ENCODE measurements at places on chromosomes 5 and 9.

DNA sequence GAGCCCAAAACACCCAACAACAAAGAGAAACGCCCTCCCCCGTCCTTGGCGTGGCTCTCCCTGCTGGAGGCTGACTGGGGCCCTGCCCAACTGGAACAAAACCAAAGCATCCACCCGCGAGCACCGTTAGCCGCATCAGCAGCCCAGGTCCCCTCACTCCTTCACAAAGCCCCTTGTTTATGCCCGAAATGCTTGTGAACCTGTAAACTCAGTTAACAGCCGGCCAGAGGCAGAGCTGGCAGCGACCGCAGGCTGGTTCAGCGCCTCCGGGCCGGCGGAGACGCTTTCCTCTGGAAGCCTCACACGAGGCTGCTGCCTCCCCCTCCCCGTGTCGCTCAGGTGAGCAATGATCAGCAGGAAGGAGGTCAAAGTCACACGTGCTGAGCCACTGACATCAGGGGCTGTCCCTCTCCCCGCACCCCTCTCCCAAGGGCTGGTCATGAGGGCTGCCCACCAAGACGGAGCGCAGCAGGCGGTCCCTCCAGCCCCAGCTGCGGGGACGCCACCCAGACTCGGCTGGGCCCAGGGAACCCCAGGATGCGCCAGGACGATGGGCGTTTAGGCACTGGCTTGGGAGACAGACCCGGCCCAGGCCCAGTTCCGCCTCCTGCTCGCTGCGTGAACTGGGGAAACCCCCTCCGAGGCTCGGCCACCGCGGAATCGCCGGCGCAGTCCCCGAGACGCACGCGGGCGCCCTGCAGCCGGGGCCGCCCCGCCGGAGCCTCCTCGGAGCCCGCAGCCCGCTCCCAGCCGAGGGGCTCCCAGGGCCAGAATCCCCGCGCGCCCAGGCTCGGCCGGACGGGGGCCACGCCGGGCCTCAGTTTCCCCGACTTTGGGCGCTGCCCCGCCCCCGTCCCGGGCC is 563 bp downstream of the SNAPC4 start:
- DNase-seq = peak; percentile 55

- no peak for DNase-seq
Measured at GRCh38 chr5:151911011-151911410, 13.6 kb downstream of the GLRA1 start.

DNA sequence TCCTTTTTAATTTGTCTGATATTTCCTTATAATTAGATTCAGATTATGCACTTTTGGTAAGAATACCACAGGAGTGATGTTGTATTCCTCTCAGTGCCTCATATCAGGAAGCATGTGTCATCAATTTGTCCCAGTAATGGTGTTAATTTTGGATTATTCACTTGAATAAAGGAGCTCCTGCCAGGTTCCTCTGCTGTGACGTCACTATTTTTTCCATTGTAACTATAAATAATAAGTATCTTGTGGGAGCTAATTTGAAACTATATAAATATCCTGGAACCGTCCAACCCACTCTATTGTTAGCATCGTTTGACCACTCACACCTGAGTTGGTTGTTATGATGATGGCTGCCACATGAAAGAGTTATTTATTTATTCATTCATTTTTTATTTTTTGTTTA is 107.9 kb downstream of the INVS start:
- DNase-seq = no peak

DNA sequence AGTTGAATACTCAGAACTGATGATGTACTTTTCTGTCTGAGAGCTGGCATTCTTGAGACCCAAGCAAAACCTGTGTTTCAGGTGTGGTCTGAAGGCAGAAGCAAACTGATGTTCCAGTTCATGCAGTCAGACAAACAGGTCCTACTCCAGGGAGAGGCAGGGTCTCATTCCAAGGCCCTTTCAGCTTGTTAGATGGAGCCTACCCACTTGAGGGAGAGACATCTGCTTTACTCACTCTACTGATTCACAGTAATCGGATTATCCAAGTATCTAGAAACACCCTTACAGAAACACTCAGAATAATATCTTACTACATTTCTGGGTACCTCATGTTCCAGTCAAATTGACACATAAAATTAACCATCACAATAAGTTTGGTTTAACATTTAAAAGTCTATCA is 207.8 kb downstream of the KDM4C start:
- no peak for DNase-seq

DNA sequence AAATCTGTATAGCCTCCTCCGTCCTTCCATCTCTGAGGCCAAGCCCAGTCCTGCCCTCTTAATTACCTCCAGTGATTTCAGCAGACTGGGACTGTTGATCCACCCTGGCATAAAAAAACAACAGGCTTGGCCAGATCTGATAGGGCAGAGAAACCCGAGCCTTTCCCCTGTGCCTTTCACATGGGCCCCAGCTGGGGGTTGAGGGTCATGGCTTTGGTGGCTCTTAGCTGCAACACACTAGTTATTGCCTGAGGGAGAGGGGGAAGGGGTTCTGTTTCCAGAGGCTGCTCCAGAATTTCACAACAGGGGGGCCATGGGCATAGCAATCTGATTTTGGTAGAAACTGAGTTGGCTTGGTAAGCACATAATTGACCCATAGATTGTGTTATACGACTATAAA is 21.2 kb upstream of the PANK3 start:
- DNase-seq = no peak

GRCh38 chr5:142720641-142721271 is 34.9 kb upstream of the FGF1 start:
- no peak for DNase-seq

- DNase-seq = no peak
Measured at GRCh38 chr5:52682492-52682891, 105.2 kb upstream of the ITGA1 start.

DNA sequence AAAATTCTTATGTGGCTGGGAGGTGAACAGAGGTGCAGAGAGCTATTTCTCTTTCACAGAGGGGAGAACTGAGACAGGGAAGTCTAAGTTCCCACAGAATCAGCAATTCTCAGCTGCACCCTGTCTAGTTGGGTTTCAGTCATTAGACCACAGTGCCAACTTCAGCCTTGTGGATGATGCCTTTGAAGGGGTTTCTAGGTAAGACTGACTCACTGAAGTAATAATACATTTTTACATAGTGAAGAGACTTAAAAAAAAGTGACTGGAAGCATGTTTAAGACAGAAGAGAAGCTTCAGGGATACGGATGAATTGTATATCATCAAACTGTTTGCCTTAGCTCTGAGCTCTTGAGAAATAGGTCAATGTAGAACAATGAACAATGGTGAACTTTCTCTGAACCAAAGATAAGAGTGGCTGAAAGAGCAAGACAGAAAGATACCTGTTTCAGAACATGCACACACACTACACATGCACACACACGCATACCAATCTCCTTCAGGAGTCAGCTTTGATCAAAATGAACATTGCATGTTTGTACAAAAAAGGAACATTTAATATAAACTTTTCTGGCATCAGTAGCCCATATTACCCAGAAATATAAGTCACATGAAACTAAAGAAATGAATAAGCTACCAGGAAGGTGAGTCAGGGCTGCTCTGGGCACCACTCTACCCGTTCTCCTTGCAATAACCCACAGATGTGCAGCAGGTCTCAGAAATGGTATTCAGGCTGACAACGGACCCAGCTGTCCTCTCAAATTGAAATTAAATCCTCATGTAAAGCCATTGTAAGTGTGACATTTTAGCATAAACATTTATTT is 12.6 kb upstream of the FYB1 start:
- peak; percentile 66 for DNase-seq

DNA sequence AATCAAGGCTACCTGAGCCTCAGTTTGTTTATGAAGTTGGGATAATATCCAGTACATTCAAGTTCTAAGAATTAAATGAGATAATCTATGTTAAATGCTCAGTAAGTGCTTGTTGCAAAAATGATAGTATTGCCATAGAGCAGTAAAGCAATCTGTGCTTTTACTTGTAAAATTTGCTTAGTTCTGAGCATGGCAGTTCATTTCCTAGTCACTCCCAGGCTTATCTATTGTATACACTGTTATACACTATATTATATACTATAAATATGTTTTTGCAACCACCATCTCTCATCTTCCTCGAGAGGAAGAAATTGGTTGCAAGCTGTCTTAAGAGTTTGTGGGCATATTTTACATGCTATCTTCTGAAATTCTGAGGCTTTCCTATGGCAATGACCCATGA is 63.4 kb downstream of the MTREX start:
- DNase-seq = no peak

DNA sequence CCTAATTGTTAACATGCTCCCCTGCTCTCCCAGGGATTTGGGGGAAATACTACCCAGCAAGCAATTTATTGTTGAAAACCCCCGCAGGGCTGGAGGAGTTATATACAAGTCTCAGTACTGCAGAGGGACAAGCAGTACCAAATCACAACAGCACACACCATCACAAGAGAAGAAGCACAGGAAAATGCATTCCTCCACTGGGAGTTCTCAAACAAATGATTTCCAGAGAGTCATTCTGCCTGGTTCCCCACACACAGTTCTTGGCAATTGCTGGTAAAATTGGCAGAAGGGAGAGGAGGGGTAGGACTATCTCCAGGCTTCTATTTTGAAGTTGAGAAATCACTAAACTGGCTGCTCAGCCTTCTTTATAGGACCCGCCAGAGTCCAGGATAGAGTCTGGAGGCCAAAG is 16.8 kb downstream of the SIL1 start:
- no peak for DNase-seq

DNA sequence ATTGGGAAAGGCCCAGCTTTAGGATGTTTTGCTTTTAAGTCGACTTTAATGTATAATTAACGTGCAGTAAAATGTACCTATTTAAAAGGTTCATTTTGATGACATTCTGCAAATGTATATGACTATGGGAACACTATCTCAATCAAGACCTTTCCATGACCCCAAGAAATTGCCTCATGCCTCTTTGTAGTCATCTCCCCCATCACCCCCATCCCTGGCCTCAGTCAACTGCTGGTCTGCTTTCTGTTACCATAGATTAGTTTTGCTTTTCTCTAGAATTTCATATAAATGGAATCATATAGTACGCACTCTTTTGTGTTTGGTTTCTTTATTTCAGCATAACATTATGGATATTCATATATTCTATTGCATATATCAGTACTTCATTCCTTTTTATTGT is 80.7 kb upstream of the C9orf72 start:
- DNase-seq = no peak

DNA sequence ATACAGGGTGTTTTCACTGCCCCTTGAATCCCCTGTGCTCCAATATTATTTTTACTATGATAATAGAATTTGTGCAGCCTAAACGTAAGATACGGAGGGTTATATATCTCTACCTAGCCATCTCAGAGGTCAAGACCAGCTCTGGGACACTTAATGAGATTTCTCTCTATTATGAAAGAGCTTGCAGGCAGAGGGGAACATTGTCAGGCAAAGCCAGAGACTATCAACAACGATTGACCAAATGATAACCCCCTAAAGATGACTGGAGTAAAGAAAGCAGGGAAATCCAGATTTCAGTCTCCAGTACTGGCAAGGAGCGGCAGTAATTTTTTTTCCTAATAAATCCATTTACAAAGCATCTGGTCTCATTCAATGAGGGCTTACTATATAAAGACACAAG is 59.8 kb upstream of the LPAR1 start:
- DNase-seq = no peak

DNA sequence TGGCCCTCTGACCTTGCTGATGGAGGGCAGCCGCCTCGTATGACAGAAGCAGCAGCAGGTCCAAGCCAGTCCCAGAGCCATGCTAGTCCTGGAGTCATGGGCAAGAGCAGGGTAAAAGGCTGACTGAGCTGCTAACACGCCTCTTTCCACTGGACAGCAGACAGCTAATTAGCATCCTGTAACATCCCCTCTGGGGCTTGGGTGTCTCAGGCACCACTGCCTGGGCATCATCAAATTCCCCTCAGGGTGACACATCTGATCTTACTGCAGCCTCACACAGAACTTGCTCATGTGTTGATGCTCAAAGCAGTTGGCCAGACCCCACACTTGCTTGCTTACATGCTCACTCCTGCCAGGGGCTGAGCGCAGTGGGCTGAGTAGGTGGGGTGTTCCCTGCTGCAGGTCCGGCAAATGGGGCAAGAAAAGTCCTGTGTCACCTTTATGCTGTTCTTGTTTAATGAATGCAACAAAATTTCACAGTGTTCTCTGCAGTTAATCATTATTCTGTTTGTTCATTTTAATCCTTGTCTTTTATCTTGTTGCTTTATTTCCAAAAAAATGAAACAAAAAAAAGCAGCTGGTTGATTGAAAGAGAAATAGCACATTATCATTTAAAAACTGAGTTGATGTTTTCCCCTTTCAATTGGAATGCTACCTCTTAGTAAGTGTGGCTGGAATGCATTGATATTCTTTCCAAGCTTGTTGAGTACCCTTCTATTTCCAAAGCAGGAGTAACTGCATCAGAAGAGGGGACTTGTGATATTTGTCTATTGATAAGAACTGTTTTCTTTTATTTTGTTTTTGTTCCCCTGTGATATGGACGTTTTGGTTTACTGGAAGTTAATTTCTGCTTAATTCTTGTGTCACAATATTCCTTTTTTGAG is 254.1 kb downstream of the CDH18 start:
- no peak for DNase-seq

- no peak for DNase-seq
Measured at GRCh38 chr5:154209591-154210081, 19.1 kb downstream of the GALNT10 start.
